ENCODE measurements at places on chromosomes 3 and 15. TPM values are rescaled to one million over a fixed set of nuclear protein-coding genes. Genes with fewer than 3 reads are reported as not detected.

The BNC1 gene
- 0.27 TPM for total RNA-seq

The SCG5 gene
- 6.3 TPM for total RNA-seq

The PRR20G gene
- total RNA-seq, result not detected

The GPR156 gene
- 0.17 TPM for total RNA-seq

The NAALADL2 gene
- 5.6 TPM for total RNA-seq

The ADGRG7 gene
- total RNA-seq, result 0.13 TPM

The CLEC3B gene
- 66.4 TPM for total RNA-seq

GRCh38 chr15:32919749-32920414 is 202.1 kb downstream of the GREM1 start:
- ATAC-seq, result peak; percentile 56

DNA sequence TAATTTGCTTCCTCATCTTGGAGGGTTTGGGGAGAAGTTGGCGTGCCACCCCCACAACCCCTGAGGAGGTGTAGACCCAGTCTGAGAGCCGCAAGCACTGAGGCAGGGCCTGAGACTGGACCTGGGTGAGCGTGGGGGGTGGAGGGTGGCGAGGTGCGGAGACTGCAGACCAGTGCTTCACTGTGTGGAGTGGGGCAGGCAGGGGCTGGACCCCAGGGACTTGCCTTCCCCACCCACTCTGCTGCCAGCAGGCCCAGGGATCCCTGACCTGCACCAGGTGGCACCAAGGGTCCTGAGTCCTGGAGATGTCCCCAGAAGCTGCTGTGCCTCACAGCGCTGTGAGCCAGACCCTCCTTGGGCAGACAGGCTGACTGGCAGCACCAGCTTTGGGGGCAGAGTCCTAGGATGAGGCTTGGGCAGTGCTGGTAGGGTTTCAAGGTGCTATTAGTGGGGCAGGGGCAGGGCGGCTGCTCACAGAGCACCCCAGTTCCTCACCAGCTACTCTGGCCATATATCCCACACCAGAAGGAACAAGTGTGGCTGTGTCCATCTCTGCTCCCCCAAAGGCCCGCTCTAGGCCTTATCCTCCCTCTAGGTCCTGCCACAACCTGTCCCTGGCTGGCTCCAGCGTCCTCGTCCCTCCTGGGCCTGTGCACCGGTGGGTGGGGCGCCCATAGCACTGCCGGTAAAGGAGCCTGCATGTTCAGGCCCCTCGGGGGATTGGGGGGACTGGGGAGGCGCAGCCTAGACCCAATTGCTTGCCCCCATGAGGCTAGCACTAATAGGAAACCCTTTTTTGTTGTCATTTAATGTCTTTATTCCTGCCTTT is 11.8 kb downstream of the ZBTB47 start:
- no peak for ATAC-seq

DNA sequence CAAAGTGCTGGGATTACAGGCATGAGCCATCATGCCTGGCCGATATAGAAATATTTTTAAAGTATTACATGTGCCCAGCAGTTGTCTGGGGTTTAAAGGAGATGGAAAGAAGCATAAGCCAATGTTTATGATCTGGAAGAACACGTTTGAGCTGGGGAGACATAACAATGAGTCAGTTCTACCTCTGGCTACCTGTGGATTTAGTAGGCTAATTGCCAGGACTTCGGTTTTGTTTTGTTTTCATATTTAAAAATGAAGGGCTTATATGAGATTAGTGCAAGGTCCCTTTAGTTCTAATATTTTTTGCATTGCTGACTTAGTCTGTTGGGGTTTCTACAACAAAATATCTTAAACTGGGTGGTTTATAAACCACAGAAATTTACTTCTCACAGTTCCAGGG is 22.9 kb upstream of the TNFSF10 start:
- ATAC-seq, result no peak

GRCh38 chr3:133042778-133043177 is 4.6 kb downstream of the TMEM108 start:
- ATAC-seq, result no peak

DNA sequence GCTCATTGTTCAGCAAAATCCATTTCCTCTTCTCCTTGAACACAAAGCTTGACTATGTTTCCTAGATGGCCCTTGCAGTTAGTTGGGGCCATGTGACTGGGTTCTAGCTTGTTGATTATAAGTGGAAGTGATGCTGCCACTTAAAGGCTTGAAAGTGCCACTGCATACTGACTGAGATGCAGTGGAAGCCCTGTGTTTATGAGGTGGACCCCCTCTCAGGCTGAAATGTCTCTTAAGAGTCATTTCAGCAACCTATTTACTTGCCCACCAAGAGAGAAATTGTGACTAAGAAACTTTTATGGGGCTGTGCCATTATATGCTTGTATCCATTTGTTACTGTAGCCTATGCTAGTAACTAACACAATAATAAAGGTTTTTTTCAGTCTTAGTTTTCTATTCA is 8.4 kb upstream of the ANP32A start:
- no peak for ATAC-seq

DNA sequence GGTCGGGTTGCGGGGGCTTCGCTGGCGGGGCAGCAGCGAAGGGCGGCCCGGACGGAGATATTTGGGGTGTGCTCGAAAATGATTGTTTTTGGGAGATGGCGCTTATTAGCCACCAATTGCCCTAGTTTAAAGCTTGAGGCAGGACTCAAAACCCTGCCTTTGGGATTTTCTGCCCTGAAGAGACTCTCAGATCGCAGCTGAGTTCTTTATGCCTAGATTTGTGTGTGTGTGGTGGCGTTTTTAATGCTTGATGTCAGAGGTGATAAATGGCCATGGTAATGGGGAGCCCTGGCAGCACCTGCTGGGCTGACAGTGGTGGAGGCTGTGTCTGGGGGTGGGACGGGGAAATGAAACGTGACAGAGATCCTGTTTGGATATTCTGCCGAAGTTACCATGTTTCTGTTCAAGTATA is 604 bp downstream of the KCTD6 start:
- no peak for ATAC-seq

DNA sequence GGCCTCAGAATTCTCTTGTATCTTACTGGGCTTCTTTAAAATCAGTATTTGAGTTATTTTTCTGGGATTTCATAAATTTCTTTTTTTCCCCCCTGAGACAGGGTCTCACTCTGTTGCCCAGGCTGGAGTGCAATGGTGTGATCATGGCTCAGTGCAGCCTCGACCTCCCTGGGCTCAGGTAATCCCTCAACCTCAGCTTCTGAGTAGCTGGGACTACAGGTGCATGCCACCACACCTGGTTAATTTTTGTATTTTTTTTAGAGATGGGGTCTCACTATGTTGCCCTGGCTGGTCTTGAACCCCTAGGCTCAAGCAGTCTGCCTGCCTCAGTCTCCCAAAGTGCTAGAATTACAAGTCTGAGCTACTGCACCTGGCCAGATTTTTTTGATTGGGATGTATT is 43.5 kb downstream of the NCK1 start:
- ATAC-seq, result no peak

DNA sequence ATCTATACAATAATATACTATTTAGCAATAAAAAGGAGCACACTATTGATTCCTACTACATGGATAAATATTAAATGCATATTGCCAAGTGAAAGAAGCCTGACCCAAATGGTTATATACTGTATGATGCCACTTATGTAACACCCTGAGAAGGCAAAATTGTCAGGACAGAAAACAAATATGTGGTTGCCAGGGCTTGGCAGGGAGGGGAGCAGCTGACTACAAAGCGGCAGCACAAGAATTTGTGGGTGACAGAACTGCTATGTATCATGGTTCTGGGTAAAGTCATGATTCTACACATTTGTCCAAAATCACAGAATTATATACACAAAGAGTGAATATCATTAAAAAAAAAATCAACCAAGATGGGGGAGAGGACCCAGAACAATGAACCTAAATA is 22.5 kb downstream of the TBC1D2B start:
- ATAC-seq, result no peak

- ATAC-seq, result no peak
Measured at GRCh38 chr15:86555098-86555497, 475.4 kb downstream of the AGBL1 start.

- no peak for ATAC-seq
Measured at GRCh38 chr15:70704166-70704565, 59.2 kb downstream of the UACA start.

DNA sequence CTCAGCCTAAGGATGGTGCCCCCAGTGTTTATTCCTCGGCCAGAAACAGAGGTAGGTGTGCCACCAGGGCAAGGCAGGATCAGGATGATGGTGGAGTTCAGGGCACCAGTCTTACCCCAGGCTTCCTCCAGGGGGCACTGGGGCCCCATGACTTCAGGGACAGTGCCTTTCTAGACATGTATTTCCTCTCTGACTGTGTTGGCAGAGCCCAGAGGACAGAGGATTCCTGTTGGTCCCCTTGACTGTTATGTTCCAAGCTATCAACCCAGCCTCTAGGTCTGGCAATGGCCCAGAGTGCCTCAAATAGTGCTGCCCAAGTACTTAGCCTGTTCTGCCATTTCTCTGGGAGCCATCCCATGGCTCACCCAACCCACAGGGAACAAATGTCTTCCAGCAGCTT is 2.8 kb downstream of the HEMK1 start:
- peak; percentile 14 for ATAC-seq

DNA sequence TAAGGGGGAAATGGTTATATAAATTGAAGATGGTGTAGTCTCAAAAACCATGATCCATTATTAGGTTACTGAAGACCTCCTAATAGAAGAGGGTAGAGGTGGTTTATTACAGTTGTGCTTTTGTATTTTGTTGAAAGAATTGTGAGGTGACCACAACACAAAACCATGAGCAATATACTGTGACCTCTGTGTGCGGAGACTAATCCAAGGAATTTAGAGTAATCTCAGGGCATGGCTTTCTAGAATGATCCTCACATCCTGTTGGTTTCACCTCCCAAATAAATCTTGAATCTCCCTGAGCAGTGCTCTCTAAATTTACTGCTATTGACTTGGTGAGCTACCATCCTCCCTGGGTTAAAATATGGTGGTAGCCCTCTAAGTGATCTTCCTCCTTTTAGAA is 52.3 kb downstream of the PTPRG start:
- ATAC-seq, result no peak

DNA sequence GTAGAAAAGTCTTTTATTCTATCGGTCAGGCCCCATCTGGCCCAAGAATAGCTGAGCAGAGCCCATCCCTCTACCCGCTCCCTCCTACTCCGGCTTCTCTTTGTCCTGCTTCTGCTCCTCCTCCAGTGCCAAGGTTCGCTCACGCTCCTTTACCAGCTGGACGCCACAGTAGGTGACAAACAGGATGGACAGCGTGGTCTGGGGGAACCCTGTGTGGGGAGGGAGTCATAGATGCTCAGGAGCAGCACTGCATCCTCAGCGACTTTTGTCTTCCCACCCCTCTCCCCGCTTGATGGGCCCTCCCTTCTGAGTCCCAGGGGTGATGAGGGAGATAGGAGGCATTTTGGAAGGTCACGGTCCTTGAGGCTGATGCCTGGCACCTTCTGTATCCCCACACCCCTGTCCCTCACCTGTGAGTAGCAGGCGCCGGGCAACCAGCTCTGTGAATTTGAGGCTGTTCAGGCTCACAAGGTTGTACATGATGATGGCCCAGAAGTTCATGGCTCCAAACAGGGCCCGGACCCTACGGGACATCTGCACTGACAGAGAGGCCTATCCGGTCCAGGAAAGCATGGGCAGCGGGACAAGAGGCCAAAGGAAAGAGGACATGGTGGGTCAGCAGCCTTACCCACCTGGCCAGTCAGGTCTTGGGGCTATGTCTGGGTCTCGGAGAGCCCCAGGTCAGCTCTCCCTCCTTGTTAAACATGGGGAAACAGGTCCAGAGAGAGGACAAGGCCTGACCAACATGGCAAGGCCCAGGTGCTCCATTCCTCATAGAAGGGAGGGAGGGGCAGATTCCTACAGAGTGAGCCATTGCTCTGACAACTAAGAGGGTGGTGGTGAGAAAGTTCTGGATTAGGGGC is 7.6 kb downstream of the KLHL40 start:
- no peak for ATAC-seq

DNA sequence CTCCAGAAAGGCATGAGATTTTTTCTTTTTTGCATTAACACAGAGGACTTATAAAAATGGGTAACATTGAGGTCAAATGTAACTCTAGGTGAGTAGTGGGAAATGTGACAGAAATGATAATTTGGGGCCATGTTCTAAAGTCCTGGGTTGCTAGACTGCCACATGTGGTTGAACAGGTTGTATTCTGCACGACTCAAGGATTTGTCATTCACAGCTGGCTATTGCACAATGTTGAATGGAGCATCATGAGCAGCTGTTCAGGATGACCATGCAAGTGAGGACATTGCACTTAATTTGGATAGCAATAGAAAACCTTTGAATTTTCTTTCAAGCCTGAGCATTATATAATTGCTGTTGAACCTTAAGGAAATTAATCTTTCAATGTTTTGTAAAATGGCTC is 396.6 kb downstream of the NAALADL2 start:
- peak; percentile 80 for ATAC-seq

GRCh38 chr15:89809093-89809786 is 5.4 kb downstream of the ANPEP start:
- no peak for ATAC-seq

- no peak for ATAC-seq
Measured at GRCh38 chr15:57697588-57697987, 8.9 kb upstream of the POLR2M start.

- ATAC-seq, result no peak
Measured at GRCh38 chr15:96891046-96891445, 560.5 kb downstream of the NR2F2 start.

- ATAC-seq, result no peak
Measured at GRCh38 chr3:98099848-98100247, 12.9 kb downstream of the OR5AC2 start.

DNA sequence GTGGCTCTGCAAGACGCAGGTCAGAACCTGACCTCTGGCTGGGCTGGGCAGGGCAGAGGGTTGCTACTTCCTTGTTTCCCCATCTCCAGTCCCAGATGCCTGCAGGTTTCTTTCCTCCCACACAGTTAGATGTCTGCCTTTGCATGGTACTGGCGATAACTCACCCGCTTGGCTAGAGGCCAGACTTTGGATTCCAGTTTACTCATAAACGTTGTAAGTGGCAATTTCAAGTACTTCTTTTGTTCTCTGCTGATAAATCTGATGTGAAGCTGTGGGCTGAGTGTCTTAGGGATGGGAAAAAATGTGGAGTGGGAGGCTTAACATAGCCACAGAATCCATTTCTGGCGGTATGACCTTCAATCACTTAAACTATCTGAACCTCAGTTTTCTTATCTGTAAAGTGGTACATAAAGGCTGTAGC is 194.2 kb downstream of the EBLN2 start:
- ATAC-seq, result no peak

- no peak for ATAC-seq
Measured at GRCh38 chr3:147397875-147398812, 8.2 kb downstream of the ZIC4 start.

DNA sequence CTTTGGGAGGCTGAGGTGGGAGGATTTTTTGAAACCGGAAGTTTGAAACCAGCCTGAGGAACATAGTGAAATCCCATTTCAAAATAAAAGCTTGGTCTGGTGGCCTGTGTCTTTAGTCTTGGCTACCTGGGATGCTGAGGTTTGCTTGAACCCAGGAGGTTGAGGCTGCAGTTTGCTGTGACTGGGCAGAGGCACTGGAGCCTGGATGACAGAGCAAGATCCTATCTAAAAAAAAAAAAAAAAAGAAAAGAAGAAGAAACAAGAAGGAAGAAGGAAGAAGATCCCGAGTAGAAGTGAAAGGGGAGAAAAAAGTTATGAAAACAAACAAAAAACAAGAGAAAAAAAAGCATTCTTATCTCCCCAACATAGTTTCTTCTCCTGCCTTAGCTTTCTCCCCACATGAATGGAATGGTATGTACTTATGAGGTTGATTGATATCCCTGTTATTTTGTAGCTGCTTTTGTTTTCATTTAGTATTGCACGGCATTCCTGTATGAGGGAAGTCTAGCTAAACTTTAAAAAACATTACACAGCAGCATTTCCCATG is 42.4 kb downstream of the TMEM40 start:
- no peak for ATAC-seq
